ENCODE measurements at places on chromosomes 12 and 14.

DNA sequence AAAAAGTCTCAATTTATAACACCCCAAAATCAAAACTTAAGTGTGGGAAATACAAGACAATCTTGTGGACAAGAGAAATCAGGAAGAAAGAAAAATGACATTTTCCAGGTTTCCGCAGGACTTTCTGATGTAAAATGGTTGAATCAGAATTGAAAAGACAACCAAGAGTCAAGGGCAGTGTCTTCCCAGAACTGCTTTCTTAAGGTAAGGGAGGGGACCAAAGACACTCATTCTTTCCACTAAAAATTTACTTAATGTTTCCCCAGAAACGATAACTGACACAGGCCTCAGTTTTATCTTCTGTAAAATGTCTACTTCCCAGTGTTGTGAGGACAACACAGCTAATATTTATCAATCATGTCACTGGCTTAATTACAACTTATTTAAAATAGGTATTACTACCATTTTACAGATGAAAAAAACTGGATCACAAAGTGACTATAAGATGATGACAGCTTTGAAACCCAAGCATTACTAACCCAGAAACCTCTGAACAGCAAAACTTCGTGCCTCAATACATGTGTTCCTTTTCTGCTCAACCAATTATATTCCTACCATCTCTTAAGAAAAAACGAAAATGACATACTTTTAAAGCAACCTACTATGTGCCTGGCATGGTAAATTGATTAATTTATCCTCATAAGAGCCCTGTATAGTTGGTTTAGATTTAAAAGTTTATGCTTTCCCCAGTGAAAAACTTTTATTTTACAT lies 4.6 kb downstream of the SINHCAF start:
- DNase-seq: no peak

DNA sequence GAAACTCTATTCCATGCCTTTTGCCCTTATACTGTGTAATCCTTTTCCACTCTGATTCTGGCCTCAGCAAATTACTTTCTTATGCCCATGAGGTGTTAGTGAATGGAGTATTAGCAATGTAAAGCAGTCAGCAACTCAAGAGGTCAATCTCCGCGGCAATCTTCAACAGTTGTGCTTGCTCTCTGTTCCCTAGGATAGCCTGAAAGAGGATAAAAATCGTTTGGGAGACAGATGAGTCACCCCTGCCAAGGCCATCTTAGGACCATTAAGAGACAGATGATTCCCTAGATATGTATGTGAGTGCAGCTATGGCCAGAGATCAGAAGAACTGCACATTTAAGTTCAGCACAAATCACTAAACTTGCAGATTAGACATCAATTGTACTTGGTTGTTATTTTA lies 1145.8 kb downstream of the GALC start:
- DNase-seq: no peak

- no peak for DNase-seq
These were observed 149.4 kb downstream of the SLC38A4 start for GRCh38 chr12:46676396-46676795.

GRCh38 chr12:50181691-50182090 lies 14.5 kb upstream of the CERS5 start:
- DNase-seq: no peak

- DNase-seq: no peak
These were observed 243.7 kb downstream of the DACT1 start for GRCh38 chr14:58881433-58881832.

DNA sequence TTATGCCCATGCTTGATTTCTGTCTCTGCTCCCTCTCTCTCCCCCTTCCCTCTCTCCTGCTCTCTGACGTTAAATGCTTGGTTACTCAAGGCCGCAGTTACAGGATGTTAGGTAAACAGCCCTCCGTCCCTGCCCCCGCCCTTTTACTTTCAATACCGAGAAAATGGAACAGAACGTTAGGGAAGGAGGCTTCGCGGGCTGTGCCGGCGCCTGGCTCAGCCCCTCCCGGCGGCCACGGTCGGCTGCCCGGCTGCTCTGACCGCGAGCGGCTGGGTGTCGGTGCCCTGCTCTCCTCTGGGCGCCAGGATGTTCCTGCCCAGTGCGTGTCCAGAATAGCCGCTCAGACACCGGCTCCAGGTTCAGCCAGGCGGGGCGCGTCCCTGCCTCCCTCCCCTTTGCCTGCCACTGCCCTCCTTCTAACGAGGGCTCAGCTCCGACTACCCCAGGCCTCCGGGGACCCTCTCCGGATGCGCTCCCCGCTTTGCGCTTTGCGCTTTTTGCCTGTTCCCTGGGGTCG lies 166.1 kb downstream of the ADCK1 start:
- no peak for DNase-seq

GRCh38 chr12:133081159-133081780 lies 547 bp downstream of the ZNF140 start:
- no peak for DNase-seq

DNA sequence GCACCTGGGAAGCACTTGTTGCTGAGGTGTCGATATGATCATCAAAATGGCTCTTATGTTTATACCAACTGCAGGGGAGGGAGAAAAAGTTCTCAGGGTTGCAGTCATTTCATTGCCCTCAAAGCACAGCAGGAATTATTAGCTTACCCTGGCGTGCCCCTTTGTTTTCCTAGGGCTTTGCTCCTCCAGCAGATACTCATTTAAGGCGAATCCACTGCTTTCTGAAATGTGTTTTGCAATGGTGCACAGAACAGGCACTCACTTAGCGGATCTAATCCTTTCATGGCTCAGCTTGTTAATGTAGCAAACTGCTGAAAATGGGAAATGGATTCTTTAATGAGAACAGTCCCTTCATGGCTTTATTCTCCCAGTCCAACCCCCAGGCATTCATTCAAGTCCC lies 76.7 kb downstream of the NKX2-1 start:
- no peak for DNase-seq

DNA sequence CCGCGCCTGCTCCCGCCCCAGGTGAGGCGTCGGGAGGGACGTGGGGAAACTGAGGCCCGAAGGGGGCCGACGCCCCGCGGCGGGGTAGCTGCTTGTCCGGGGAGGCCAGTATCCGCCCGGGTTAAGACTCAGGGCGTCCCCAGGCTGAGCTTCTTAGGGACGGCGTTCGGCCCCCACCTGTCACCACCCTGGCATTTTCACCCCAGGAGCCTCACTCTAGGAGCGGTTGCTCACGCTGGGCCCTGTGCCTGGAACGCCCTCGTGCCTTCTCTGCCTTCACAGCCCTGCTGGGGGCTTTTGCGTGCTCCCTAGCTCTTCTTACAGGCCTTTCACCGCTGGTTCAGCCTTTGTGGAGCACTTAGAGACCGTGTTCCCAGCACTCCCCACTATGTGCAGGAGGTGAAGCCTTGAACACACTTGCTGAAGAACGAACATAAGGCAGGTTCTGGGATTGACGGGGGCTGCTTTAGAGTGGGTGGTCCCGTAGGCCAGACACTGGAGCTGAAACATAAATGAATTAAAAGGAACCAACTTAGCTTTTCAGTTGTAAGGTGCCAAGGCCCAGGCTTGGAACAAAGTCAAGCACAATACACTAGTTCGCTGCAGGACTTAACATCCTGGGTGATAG lies 601 bp downstream of the ZNF839 start:
- no peak for DNase-seq

- DNase-seq: no peak
These were observed 149.2 kb upstream of the FUT8 start for GRCh38 chr14:65263177-65263788.

GRCh38 chr14:59018460-59018859 lies 170.0 kb upstream of the DAAM1 start:
- no peak for DNase-seq

GRCh38 chr14:105337966-105338741 lies 23.6 kb downstream of the PACS2 start:
- no peak for DNase-seq

DNA sequence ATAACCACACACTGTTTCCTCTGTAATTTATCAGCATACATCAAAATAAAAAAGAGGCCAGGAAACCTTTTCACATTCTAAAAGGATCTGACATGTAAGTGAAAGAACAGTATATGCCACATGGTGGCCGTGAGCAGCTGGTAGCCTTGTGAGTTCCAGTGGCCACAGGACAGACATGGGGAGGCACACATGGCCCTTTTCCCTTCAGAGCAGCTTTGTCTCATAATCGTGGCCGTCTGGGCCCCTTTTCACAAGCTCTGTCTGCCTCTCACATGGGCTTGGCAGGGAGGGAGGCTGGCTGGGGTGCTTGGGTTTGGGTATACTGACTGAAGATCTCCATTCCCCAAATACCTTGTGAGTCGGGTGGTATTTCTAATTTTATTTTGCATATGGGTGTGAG lies 1.5 kb upstream of the ZDHHC22 start:
- no peak for DNase-seq

GRCh38 chr14:64725879-64726584 lies 21.8 kb downstream of the PLEKHG3 start:
- no peak for DNase-seq

DNA sequence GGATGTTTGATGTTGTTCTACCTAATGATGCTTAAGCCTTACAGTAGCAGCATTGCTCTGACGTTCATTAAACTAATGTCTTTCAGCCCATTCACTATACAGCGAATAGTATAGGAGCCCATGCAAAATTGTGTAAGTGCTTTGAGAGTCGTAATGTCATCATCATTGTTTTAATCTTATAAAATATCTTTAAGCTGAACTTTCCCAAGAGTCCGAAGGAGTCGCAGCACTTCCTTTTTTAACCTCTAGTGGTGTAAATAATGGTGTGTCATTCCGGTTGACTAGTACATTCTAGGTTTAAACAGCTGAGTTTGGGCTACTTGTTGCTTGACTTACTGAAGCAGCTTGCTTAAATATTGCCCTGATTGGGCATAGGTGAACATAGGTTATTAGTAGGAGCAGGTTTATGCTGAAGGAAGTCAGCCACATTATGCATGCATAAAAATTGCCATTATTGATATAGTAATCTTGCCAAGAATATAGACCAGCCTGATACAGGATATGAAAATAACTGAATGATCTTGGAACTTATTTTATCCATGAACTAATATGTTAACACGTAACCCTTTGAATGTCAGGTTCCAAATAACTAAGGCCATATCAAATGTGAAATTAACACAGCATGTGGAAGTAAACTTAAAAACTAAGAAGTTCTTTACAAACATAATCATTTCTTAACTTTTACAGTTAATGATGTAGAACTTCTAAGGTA lies 2.6 kb downstream of the WNK1 start:
- DNase-seq: no peak

DNA sequence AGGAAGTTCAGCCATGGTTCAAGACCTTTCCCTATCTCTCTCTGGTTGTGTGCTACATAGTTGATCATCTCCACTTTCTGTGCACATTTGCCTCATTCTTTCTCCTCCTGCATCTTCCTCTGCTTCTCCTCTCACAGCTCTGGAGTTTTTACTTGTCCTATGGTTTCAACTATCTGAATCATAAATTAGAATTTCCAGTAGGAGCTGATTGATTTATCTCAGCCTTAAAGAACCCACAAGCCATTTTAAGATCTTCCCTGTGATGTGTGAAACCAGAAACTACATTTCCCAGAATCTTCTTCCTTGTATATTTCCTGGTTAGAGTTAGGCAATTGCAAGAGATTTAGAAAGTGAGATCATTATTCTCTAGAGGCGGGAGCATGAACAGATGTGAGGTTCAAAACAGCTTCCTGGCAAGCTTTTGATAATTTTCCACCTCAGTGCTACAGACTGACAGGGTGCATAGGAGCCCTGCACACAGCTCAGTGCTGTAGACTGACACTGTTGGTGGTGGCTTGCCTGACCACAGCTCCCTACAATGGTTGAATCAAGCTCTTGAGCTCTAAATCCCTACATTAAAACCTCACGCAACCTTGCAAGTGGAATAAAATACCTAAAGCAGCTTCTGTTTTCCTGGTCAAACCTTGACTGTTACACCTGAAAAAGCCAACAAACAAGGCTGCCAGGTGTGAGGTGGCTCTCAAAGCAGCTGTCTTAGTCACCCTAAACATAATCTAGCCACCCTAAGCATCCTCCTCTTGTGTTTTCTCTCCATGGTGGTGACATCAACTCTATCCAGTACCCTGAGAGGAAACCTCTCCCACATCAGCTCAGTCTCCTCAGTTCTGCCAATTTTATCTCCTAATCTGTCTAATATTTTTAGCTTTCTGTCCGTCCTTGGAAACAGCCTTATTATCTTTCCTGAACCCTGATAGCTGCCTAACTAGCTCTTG lies 21.5 kb upstream of the IFNG start:
- DNase-seq: no peak

- no peak for DNase-seq
These were observed 5.4 kb downstream of the C12orf75 start for GRCh38 chr12:105335856-105336255.

DNA sequence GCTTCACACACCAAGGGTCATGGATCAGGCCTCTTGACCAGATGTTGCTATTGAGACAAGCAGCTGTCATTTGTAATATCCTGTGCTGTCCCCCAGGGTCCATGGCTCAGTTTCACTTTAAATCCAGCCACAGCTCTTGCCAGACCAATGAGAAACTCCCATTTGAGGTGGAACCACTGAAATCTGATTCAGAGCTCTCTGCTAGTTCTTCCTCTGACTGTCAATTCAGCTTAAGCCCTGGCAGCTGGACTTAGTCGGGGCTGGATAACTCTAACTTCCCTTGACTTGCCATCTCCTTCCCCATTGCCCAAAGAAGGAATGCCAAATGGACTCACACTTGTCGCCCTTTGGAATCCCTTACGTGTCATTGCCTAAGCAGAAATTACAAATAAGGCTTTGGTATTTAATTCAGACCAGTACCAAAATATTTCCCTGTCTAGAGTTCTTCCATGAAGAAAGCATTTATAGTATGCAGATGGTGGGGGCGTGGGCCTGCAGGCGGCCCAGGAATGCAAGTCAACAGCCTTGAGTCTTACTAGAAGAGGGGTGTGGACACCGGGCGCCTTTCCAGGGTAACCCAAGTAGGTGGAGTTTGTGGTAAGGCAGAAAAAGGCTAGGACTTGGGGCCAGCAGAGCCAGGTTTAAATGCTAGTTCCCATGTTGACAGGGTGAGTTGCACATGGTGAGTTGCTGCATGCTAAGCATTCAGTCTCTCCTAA lies 96.9 kb upstream of the TMPO start:
- no peak for DNase-seq

DNA sequence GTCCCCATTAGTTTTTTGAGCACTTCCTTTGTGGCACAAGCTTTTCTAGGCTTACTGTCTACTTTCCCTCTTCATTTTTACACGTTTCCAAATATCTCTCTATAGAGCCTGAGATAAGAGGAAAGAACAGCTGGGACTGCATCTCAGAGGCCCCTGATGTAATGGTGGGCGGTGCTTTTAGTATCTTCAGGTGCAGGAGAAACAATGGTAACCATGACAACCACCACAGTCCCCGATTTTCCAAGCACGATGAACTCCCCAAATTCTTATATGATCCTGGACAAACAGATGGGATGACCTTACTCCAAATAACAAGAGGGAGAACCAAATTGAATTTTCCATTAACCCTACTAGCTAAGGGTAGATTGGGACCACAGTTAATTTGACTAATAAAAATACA lies 103.3 kb downstream of the AEBP2 start:
- DNase-seq: no peak
